Thyroid gland (tissue), 4 donors: ENCODE measurements at places on chromosomes 7 and 10.

DNA sequence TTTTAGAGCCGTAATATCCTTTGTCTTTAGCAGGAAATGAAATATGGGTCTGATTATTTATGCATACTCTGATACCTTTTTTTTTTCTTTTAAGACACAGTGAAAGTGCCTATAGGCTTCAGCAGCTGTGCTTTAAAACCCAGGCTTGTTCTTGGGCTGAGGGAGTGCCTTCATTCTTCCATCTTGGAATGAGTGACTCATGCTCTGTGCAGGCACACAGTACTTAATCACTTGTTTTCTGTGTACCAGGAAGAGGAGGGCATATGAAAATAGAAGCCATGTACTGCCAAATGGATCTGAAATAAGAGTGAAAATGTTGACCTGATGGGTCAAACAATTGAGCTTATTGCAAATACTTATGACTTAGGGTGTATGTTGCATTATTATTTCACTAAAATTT, 12.0 kb downstream of the INPP5F start:
- DNase-seq = no peak

GRCh38 chr7:81501220-81501619, 268.6 kb downstream of the HGF start:
- DNase-seq = no peak

GRCh38 chr10:108375691-108376090, 1211.2 kb upstream of the SORCS1 start:
- DNase-seq = no peak

DNA sequence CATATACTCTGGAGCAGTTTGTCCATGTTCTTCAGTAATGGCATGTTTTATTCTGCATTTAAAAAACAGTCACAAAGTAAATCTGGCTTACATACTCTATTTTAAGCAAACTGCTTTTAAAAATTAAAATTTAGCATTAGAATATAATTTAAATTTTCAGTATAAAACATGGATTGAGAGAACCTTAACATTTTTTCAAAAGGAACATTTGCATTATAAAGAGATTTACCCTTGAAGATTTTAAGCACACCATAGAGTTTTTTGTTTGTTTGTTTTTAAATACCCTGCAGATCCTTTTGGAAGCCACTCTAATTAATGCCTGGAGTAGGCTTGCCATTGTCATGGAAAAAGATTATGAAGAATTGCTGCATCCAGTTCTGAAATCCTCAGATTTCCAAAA, 70.4 kb downstream of the ZNRF2 start:
- no peak for DNase-seq

GRCh38 chr7:140348161-140348849, 50.0 kb downstream of the SLC37A3 start:
- no peak for DNase-seq
